ENCODE measurements at places on chromosomes 12 and 14.

- no peak for DNase-seq
Observed at GRCh38 chr12:66859751-66860440, 181.0 kb upstream of the GRIP1 start.

DNA sequence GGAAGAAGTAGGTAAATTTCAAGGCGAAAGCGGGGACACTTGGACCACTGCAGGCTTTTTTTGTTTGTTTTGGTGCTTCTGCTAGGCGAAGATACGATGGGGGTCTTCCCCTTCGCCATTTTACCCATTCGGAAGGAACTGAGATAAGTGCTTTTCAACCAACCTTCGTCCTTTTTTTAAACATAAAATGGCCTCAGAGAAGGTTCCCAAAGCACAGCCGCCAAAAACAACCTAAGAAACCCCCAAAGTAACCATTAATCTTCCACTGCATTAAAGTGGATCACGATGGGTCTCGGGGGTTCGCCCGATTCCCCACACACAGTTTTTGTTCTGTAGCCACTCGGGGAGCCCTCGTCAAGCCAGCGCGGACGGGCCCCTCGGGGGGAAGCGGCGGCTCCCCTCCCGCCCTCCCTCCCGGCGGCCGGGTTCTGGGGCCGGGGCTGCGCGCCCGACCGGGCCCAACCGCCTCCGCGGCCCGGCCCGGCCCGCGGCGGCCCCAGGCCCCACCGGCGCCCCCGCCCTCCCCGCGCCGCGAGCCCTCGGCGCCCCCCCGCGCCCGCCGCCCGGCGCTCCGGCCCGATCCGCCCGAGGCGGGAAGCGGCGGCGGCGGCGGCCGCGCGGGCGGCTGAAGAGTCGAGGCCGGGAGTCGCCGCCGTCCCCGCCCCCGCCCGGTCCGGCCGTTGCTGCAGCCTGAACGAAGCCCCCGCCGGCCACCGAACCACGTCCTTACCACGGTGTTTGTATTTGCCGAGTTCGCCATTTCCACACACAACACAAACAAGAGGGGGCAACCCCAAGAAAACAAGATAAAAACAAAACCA lies 790 bp downstream of the GTF2A1 start:
- DNase-seq, result peak; percentile 63

DNA sequence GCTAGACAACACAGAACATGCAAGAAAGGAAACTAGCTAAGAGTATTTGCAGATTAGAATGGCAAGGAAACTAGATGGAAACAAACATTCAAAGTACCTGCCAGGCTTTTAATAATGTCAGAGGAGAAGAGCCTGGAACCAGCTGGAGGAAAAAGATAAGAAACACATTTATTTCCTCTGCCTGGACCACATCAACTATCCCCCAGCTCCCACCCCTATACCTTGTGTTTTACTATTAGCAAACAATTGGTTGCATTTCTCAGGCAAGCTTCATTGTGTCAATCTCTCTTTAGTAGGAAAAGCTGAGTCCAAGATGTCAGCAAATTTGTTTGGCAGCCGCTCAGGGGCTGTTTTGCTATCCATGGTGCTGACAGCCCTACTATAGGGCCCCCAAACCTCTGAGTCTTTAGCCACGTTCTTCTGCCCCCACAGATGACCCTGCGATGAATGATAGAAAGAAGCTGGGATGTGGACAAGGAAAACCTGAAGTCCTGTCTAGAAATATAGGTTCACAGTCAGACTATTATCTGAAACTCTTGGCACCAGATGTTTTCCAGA lies 11.6 kb upstream of the SYNDIG1L start:
- DNase-seq, result no peak

DNA sequence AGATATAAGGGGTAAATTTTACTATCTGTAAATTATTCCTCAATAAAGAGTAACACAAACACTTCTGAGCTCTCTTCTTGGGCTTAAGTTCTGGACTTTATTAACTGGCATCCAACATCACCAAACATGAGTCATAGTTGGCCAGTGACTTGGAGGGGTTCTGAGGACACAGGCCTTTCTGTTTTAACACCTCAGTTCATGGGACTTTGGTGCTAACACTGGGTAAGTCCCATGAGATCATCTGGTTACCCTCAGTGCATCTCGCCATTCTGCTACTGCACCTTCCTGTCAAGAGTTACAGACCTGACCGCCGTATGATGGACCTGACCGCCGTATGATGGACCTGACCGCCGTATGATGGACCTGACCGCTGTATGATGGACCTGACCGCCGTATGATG lies 9.9 kb downstream of the SLC15A4 start:
- DNase-seq, result no peak

GRCh38 chr14:68894123-68894522 lies 85.0 kb downstream of the ACTN1 start:
- DNase-seq, result no peak

- DNase-seq, result peak; percentile 74
Observed at GRCh38 chr12:48815126-48816110, 2.9 kb upstream of the CACNB3 start.

DNA sequence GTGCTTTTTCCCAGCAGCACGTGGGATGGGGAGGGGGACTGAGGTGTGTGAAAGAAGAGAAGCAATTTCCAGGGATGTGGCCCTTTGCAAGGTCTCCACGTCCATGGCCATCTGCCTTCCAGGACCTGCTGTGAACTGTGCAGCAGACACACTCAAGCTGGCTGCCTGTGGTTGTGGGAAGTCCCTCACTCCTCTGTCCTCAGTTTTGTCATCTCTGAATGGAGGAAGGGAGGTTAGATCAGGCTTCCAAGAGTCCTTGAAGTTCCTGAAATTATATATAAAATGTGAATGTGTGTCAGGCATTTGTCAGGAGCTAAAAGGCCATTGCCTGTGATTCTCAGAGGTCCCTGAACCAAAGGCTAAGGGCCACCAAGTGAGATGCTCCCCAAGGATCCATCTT lies 328.2 kb downstream of the CACNA1C start:
- DNase-seq, result no peak

- no peak for DNase-seq
Observed at GRCh38 chr12:62332598-62332997, 72.4 kb downstream of the USP15 start.

DNA sequence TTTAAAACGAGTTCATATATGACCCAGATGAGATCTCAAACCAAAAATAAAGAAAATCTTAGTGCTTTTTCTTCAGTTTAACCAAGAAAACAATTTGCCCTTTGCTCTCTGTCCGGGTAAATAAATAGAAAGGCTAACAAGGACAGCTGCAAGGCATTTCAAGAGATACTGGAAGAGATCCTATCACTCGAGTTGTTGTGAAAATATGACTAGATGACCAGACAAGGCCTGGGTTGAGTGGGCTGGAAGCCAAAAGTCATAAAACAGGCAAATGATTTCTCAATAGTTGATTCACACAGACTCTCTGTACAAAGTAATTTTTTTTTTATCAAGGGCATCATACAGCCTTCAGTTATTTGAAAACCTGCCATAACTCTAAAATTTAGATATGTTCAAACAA lies 55.9 kb upstream of the AVPR1A start:
- DNase-seq, result no peak

DNA sequence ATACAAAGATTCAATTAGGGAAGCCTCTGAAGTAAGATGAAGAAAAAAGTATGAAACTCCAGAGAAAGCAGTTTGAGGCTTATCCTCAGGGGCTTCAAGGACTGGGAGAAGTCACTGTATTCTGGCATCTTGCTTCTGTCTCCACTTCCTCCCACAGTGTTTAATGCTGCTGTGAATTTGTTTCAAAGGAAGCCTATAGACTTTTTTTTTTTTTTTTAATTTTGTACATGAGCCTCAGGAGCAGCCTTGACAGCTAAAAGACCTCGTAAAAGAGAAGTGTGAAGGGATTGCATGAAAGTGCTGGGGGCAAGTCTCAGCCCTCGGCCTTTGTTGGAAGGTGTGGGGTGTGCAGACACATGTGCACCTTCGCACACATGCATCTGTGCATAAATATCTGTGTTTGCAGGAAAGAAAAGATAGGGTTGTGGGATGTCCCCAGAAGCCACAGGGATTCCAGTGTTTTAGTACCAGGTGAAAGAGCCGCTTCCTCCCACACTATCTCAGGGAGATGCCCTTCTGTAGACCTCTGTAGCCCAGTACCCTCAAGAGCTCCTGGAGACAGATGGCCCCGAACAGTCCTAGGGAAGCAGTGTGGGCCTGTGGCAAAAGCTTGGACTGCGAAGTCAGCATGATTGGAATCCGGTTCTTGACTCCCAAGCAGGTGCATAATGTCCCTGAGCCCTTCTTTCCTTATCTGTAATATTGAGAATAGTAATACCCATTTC lies 193.5 kb upstream of the BCL2L14 start:
- no peak for DNase-seq

- no peak for DNase-seq
Observed at GRCh38 chr12:10968765-10969456, 17.8 kb downstream of the TAS2R50 start.

- no peak for DNase-seq
Observed at GRCh38 chr14:104394409-104394851, 185.1 kb upstream of the C14orf180 start.

DNA sequence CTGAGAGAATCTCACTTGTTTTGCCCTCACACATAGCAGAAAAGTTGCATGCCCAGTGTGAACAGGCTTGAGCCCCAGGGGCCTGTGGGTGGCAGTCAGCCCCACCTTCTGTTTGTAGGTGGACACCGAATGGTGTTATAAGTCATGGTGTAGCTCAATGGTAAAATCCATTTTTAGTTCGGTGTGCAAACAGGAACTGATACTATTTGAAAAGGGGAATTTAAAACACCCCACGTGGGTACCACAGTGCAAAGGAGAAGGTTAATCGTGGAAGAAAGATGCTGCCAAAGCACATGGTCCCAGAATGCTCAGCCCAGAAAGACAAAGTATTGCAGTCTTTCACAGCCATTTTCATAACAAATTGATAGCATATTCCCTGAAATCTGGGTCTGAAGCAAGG lies 71.8 kb upstream of the GZMB start:
- no peak for DNase-seq

DNA sequence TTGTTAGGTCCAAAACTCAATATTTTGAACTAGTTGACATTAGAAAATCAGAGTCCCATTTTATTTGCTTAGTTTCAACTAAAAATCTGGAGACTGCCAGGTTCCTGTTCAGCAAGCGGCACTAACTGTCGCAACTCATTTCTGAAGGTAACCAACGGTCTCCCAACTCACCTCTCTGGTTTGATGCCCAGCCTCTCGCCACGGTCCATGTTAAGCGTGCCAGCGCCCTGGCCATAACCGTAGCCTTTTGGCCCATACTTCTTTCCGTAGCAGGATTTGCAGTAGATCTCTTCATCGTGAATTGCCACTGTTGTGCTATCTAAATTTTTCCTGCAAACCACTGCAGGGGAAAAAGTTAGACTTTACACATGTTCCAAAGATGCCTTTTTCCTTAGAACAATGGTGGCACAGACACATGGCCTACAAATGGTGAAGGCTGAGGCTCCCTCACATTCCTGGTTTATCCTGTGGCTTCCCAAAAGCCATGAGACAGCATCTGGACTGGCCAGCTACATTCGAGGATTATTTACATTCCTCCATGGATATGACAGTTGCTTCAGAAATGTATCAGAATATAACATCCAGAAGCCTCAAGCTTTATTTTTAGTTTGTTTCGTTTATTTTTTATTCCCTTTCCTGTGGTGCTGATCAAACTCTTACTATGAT lies 15.7 kb downstream of the CSRP2 start:
- no peak for DNase-seq

GRCh38 chr14:102225936-102226335 lies 79.0 kb downstream of the MOK start:
- DNase-seq, result no peak

DNA sequence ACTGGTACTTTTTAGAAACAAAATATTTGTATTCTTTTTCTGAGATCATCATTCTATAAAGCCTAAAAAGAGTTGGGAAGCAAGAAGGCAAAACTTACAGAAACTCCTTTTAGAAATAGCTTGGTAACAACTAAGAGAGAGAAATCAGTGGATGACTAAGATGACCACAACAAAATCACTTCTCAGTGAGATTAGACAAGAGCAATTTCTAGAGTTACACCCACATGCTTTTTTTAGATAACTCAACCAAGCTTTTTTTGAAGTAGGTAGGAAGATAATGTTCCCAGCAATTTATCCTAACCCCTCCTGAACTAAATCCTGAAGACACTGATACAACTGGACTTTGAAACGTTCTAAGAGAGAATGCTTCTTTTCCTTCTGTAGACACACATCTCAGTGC lies 576.4 kb downstream of the SLC6A15 start:
- no peak for DNase-seq

- no peak for DNase-seq
Observed at GRCh38 chr12:61667676-61668075, 592.5 kb upstream of the USP15 start.

DNA sequence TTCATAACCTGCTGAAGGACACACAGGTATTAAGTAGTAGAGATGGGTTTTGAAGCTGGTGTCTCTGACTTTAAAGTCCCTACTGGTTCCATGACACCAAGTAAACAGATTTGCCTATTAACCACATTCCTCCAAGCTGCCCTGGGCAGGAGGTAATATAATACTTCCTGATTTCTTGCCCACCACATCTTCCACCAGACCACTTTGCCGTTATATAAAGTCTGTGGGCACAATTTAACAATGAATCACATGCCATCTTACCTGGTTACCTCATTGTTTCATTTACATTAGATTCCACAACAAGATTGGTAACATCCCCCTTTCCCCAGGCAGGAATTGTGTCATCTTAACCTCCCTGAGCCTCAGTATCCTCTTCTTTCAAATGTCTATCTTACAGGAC lies 900 bp upstream of the LRRC23 start:
- DNase-seq, result no peak

GRCh38 chr14:100728962-100729361 lies 2.3 kb downstream of the DLK1 start:
- DNase-seq, result no peak

DNA sequence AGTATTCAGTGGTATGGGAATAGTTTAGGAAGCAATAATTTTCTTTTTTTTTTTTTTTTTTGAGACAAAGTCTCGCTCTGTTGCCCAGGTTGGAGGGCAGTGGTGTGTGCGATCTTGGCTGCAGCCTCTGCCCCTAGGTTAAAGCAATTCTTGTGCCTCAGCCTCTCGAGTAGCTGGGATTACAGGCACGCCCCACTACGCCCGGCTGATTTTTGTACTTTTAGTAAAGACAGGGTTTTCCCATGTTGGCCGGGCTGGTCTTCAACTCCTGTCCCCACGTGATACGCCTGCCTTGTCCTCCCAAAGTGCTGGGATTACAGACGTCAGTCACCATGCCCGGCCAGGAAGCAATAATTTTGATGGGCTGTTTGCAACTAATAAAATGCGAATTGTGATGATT lies 62.1 kb downstream of the ATG14 start:
- no peak for DNase-seq

GRCh38 chr14:65028937-65029336 lies 42.2 kb downstream of the FNTB start:
- no peak for DNase-seq

DNA sequence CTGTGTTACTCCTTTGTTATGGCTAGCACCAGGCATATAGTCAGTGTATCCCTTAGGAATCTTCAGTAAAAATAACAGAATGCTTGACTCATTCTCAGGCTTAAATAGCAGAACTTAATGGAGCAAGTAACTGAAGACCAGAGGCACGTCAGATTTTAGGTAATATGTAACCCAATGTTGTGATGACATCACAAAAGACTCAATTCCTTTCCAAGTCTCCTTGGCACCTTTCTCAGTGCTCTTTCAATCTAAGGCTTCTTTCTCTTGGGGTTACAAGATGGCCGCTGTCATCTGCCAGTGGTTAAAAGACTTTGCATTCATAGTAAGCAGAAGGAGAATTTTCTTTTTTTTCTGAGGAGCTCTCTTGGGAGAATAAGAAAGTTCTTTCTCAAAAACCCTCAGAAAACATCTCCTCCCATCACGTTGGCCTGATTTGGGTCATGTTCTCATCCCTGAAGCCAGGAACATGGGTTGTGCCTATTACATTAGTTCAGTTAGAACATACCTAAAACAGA lies 33.4 kb upstream of the DCN start:
- no peak for DNase-seq
